CD4-positive, alpha-beta T cell treated with Interleukin-17A for 4 hours (primary cell): ENCODE measurements at places on chromosomes 5 and 9.
A peak's percentile ranks its signal among the peaks of the same experiment; 100 is the strongest.

- DNase-seq: no peak
Observed at GRCh38 chr9:111106202-111106601, 67.9 kb upstream of the LPAR1 start.

DNA sequence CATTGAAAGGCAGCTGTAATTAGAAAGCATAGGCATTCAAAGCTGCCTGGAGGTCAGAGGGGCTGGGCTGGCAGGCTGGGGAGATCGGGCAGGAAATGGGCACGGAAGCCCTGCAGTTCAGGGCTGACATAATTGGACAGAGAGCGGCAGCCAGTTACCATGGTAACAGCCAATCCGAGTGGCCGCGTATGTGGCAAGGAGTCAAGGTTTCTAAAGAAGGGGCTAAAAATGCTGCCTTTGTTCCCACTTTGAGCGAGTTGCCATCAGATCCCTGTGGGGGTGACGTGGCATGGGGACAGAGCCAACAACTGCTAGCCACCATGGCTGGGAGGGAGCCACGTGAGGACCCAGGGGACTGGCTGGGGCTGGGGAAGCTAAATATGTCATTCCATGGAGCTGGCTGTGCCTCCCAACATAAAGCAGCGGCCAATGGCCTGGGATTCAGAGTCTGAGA lies 44.7 kb upstream of the NDFIP1 start:
- peak; percentile 54 for DNase-seq

DNA sequence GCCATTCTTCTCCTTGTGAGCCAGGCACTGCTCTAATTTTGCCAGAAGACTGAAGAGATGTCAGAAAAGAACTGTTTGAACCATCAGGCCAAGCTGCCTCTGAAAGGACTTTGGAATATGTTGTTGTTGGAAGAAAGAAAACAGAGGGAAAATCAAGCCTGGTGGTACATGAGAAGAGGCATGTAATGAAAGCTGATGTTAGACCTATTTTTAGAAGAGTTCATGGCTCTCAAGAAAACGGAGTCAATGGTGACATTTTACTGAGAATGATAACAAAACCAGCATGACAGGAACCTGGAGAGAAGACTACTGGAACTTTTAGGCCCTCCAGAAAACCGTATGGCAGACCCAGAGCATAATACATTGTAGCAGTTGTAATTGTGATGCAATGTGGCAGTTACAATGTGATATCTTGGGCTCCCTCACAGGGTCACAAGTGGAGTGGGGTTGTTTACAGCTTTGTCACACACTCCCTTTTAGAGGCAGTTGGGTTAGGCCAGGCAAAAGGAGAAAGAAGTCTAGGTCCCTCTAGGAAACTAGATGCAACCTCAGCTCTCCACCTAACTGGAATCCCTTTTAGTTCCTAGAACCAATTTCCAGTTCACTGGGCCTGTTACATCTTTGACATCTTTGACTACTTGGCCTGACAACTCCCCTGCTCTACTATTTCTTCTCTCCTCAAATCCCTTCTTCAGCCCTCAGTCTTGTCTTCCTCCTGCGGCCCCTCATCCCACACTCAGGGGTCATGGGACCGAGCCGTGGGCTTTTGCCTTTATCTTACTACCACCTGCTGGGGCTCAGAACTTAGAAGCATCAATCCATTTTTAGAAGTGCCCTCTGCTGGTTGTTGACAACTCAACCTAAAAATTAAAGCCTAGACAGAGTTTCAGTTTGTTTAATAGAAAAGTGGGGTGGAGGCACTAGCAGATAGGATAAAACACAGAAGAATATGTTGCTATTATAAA lies 61.2 kb upstream of the JAK2 start:
- peak; percentile 12 for DNase-seq

DNA sequence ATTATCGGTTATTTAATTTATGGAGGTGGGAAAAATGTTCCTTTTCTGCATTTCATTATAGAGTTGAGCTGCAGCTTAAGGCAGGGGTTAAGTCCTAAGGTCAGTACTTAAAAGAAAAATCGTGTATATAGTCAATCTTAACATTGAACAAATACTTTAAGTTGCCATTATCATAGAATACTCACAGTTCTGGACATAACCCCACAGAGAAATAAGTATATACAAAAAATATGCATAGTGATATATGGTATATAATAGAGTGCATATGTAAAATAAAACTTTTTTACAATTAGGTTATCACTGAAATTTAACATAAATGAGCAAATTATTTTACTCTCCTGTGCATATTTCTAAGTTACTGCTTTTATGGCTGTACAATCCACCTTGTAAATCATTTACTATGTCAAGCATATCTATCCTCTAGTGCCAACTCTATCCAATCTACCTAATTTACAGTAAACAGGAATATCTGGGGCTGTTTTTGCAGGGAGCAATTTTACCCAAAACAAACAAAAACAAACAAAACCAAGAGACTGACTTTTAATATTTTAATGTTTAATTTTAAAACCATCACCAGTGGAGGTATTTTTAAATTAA lies 28.8 kb downstream of the TTC39B start:
- DNase-seq: no peak

DNA sequence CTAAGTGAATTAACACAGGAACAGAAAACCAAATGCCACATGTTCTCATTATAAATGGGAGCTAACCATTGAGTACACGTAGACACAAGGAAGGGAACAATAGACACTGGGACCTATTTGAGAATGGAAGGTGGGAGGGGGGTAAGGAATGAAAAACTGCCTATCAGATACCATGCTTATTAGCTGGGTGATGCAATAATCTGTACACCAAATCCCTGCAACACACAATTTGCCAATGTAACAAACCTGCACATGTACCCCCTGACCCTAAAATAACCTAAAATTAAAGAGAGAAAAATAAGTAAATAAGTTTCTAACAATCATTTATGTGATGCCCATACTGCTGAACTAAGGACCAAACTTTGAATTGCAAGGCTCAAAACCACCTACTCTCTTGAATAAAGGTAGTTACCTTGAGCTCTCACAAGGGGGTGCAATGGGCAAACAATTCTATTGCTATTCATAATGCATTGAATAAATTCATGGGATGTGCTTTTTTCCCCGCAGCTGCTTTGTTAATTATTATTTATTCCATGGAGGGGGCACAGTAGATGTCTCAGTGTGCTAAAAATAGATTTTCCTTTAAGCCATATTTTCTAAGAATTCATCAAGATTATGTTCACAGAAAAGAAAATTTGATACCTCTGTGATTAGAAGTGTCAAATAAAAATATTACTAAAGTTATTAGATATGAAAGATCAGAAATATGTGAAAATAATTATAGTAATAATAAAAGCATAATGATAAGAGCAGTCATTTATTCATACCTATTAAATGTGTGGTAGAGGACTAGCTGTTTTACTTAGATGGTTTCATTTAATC lies 76.2 kb upstream of the PTPN3 start:
- DNase-seq: no peak

DNA sequence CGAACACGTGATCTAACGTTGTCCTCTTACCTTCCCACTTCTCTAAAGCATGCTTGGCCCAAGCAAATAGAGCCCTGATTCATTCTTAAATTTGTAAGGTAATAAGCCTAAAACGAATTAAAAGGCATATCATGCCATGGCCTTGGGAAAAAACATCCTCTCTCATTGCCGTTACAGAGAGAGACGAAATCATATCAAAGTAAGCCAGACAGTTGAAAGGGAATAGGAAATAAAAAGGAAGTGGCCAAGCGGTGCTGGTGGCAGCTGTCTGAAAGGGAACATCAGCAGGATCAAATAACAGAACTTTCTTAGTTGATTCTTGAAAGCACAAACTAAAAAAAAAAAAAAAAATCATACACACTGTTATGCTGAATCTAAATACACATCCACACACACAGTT lies 49.1 kb upstream of the CDH6 start:
- DNase-seq: no peak

GRCh38 chr5:78003919-78004318 lies 227.8 kb upstream of the TBCA start:
- no peak for DNase-seq

DNA sequence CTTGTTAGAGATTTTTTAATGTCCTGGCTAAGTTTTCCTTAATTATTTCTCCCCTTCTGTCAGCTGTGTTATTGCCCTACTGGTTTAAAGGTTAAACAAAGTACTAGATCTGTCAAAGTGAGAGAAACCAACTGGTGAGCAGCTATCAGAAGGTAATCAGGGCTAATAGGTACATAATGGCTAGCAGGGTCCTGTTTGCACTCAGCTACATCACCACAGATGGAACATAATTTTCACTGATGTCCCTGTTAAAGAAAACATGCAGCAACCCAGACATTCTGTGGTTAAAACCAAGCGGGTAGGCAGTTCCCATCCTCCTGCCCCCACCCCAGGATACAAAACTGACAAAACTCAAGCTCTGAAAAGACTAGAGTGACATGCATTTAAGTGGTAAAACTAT lies 473.9 kb downstream of the NR2F1-AS1 start:
- DNase-seq: no peak

DNA sequence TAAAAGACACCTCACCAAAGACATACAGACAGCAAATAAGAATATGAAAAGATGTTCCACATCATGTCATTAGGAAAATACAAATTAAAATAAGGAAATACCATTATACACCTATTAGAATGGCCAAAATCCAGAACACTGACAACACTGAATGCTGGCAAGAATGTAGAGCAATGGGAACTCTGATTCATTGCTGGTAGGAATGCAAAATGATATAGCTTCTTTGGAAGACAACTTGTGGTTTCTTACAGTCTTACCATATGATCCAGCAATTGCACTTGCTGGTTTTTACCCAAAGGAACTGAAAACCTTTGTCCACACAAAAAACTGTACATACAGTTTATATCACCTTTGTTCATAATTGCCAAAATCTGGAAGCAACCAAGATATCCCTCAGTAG lies 6.5 kb downstream of the TMEM161B start:
- DNase-seq: no peak

- no peak for DNase-seq
Observed at GRCh38 chr5:34626036-34626435, 30.1 kb upstream of the RAI14 start.

GRCh38 chr9:108386859-108387384 lies 468.9 kb downstream of the ACTL7B start:
- DNase-seq: no peak

DNA sequence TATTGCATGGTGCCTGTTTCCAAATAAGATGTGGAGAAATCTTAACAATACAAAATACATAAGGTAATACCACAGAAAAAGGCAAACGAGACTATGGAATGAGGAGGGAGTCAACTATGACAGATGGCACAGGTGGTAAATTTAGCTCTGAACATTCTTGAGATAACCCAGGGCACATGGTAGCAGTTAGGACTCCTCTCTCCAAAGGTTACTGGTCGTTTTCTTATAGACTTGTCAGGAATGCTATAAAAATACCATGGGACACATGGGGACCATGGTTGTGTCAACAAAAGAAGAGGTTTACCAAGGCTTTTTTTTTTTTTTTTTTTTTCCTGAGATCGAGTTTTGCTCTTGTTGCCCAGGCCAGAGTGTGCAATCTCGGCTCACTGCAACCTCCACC lies 209.4 kb upstream of the RFX3 start:
- no peak for DNase-seq
